CMK (cell line): ENCODE measurements at places on chromosomes 12 and 14.

DNA sequence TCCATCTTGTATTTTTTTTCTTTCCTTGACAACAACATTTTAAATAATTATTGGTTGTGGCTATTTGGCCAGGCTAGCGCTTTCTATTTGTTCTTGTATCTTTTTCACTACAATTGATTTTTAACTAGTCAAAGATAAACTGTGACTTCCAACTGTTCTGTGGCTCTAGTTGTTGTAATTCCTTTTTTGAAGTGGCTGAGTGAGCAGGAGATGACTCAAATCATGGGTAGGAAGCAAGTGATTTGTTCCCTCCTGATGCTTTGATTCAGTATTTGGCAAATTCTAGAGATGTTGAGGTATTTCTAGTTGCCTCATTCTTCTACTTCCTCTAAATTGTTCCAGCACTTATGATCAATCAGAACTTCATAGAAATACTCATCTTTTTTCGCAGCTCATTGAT, 633.5 kb downstream of the RERGL start:
- no peak for DNase-seq

- DNase-seq, result no peak
Observed at GRCh38 chr12:70508178-70508577, 129.1 kb downstream of the PTPRB start.

- DNase-seq, result no peak
Observed at GRCh38 chr12:52228931-52229330, 4.1 kb upstream of the KRT7 start.

DNA sequence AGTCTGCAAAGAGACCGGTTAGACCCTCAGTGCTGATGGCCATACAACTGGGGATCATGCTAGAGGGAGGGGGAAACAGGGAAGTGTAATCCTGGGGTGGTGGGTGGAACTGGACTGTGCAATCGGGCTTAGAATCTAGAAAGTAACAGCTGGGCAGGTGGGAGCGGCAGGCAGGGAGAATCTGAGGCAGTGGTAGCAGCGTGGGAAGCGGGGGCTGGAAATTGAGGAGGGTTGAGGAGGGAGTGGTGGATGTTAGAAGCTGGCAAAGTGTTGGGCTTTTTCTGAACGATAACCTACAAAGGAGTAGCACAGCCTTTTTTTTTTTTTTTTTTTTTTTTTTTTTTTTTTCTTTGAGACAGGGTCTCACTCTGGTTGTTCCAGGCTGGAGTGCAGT, 3.1 kb upstream of the IGFBP6 start:
- no peak for DNase-seq

DNA sequence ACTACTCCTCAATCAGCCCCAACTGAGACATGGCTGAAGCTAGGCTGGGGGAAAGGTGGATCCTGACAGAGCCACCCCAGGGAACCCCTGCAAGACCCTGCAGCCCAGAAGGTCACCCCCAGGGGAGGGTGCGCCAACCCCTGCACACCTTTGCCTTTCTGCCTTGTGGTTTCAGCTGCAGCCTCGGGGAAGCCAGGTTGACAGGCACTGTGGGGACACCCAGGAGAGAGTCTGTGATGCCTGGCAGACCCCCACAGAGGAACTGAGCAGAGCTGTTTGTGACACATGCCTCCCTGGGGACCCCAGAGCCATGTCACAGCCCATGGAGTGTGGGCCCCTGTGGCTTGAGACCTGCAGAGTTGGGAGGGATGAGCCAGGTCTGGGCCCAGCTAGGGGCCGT, 11.8 kb upstream of the HHIPL1 start:
- no peak for DNase-seq

GRCh38 chr14:68099495-68100045, 280.0 kb downstream of the RAD51B start:
- DNase-seq, result no peak

GRCh38 chr12:52175371-52176350, 16.2 kb downstream of the KRT80 start:
- no peak for DNase-seq

DNA sequence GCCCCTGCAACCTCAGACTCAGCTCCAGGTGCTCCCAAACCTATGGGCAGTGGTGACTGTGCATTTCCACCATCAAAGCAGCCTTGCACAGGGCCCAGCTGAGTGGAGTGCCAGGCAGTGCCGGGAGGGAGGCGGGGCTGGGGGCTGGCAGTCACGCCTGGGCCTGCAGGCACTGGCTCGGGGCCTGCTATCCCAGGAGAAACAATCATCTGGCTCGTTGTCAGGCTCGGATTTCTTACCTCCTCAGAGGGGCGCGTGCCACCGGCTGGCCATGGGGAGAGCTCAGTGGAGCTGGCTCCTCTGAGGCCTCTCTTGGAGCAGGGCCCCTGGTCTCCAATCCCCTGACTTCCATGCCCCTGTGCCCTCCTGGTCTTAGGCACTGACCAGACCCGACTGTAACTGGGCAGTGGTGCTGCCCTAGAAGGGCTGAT, 20.2 kb upstream of the PPP1R13B start:
- no peak for DNase-seq

DNA sequence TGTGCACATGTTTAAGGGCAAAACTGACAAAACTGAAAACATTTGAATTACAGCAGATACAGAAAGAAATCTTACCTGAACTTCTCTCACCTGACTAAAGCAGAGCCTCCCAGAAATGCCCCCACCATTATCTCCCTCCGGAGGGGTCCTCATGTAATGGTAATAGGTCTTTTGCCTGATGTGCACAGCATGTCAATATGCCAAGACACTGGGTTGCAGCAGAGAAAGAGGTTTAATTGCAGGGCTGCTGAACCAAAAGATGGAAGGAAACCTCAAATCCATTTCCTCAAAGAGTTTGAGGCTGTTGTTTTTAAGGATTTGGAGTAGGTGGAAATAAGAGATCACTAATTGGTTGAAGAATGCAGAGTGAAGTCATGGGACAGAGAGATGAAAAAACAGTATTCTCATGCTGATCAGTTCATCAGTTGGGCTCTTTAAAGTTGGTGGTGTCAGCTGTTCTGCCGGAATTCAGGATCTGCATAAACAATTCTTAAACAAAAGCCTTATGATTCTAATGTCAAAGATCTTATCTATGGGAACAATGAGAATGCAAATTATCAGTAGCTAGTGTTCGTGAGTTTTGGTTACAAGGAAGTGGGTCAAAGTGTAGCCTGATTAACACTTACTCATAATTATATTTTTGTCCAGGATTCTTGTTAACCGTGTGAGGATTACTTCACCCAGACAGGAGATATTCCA, 18.2 kb downstream of the ANG start:
- DNase-seq, result no peak

DNA sequence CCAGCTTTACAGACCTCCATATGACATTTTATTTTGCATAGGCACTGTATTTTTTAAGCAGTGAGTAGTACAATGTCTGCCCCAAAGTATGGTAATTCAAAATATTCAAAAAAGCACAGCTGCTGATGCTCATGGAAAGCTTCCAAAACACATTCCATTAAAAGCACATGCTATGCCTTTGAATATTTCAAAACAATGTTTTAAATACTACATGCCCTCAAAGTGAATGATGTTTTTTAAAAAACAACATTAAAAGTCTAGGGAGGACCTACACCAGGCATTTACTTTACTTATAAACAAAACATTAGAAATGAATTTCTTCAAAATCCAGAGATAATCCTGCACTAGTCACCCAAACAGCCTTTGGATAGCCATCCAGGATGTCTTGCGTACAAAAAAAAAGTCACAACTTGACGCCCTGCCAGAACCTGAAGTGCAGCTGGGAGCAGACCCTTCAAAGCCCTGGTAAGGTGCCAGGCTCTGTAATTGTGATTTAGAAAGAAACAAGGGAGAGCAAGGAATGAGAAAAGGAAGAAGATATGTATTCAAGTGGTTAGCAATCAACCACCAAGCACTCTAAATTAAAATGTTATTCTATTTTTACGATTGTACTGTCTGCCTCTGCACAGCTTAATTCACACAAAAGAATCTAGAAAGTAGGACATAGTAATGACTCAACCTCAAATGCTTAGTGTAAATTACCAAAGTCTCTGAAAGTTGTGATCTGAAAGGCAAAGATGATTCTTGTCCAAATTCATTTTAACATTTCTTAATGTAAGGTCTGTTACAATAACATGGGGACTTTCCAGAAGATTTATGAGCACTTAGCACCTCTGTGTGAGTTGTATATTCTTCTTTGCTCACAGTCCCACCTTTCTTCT, 31.9 kb downstream of the CEP83 start:
- no peak for DNase-seq

- DNase-seq, result no peak
Observed at GRCh38 chr14:96861568-96862310, 64.6 kb downstream of the VRK1 start.

GRCh38 chr14:35789651-35790050, 19.4 kb downstream of the RALGAPA1 start:
- no peak for DNase-seq

GRCh38 chr12:113261847-113262470, 40.7 kb downstream of the TPCN1 start:
- no peak for DNase-seq

DNA sequence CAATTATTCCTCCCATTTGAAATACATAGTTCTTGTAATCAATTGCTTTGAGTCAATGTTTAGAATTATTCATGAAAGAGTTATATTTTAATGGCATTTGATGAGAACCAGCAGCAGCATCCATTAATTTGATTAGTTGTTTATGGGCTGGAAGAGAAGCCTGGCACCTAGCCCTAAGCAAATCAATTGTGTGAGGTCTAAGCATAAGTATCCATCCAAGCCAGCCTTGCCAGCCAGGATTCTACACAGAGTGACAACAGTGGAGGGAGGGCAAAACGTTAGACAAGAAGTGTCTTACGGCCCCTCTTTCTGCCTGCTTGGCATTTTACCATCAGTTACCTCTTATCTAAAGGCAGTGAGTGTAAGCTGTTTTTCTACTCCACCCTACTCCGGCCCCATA, 478.5 kb downstream of the NELL2 start:
- no peak for DNase-seq

- no peak for DNase-seq
Observed at GRCh38 chr12:1830981-1831963, 10.9 kb downstream of the LRTM2 start.

DNA sequence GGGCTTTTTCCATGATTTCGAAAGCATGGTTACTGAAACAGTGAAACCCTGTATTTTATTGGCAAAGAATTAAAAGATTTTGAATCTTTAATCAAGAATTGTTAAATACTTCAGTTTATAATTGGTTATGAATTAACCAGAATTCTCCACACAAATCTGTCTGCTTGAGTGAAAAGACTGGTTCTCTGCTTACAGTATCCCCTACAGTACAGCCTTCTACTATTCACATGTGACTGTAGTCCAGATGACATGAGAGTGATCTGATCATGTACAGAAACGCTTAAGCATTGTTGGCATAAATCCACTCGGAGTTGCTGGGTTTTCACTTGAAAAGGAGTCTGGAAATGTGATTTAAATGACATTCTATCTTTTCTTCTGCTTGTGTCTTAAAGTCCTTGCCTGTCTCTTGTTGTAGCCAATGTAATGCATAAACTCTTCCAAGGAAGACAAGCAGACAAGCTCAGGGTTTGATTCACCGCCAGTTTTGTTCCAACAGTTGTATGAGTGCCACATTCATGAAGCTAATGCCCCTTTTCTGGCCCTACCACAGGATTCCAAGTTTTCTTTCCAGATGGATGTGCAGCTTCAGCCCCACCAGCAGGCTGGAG, 222.0 kb upstream of the LRIG3 start:
- no peak for DNase-seq

GRCh38 chr14:53034688-53035230, 83.9 kb upstream of the FERMT2 start:
- no peak for DNase-seq

DNA sequence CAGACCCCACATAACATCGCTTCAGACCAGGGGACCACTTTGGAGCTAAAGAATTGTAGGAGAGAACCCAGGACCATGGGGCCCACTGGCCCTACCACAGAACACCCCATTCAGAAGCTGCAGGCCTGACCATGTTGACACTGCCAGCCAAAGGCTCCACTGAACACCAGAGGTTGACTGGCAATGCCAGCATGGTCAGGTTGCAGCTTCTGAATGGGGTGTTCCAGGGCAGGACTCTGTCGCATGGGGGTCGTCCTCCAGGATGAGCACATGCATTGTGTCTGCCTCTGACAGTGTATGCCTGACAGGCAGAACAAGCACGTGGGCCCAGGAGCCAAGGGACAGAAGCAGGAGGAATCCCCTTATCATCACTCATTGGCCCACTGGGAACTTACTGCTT, 34.1 kb downstream of the DIO3 start:
- DNase-seq, result no peak

DNA sequence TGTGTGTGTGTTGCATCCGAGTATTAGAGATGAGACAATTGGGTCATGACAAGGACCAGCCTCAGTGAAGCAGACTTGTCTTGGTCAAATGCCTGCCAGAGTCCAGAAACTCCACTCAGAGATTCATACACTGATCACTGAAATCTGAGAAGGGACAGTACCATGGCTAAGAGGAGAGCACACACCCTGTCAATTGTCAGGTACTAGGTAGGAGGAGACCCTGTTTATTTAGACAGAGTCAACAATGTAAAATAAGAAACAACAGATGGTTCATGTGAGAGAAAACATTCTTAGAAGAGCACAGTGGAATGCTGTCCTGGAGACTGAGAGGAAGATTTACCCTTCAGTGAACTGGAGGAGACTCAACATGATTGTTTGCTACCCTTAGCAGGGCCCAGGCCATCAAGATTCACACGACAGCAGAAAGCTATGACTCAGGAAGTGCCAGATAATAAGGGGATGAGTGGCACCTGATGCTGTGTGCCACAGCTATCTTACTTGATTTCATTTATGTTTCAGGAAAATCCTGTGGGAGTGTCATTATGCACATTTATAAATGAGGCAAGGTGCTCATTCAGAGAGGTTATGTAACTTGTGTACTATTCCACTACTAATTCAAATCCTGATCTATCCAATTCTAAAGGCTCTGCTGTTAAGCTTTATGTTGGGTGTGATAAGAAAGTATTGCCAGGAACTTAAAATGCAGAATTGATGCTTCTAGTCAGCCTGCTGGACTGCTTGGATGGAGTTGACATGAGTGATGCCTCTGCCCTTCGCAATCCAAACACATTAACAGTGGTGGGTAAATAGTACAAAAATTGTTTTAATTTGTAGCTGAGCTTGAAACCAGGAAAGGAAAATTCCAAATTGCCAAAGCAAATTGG, 136.6 kb upstream of the NEDD1 start:
- DNase-seq, result no peak

- DNase-seq, result no peak
Observed at GRCh38 chr12:40039598-40039997, 66.3 kb downstream of the SLC2A13 start.

DNA sequence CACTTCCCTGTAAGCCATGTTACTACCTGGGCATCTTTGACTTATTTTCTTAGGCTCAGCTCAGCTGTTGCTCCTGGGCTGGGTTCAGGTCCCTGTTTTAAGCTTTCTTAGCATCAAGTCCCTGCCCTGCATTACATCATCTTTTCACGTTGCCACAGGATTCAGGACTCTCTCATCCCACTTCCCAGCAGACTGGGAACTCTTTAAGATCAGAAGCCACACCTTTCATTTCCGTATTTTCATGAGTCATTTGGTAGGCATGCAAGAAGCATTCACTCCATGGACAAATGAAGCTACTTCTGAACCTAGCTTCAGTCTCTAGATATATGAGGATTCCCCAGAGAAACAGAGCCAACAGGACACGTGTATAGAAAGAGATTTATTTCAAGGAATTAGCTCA, 726.8 kb downstream of the VRK1 start:
- DNase-seq, result no peak
